NCI-H2081 treated with DMSO at 0.1 percent for 48 hours (cell line): ENCODE measurements at places on chromosomes 6 and 20.

GRCh38 chr6:39102821-39103136 lies 12.2 kb downstream of the SAYSD1 start:
- DNase-seq: no peak

DNA sequence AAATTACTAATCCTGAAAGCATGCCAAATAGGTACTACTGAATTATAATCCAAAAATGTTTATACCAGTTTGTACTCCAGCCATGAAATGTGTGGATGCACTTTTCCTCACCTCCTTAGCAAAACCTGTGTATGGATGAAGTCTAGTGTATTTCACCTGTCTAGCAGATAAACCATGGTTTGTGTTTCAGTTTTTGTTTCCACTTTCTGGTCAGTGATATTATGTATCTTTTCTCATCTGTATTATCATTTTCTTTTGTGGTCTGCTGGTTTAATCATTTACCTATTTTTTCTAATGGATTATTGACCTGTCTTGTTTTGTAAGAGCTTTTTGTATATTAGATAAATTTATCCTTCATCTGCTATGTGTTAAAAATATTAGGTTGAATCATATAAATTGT lies 41.0 kb upstream of the TMEM217 start:
- DNase-seq: no peak

- no peak for DNase-seq
Measured at GRCh38 chr6:15547400-15547799, 115.4 kb downstream of the DTNBP1 start.

GRCh38 chr6:28711788-28712341 lies 186.2 kb downstream of the GPX5 start:
- no peak for DNase-seq

DNA sequence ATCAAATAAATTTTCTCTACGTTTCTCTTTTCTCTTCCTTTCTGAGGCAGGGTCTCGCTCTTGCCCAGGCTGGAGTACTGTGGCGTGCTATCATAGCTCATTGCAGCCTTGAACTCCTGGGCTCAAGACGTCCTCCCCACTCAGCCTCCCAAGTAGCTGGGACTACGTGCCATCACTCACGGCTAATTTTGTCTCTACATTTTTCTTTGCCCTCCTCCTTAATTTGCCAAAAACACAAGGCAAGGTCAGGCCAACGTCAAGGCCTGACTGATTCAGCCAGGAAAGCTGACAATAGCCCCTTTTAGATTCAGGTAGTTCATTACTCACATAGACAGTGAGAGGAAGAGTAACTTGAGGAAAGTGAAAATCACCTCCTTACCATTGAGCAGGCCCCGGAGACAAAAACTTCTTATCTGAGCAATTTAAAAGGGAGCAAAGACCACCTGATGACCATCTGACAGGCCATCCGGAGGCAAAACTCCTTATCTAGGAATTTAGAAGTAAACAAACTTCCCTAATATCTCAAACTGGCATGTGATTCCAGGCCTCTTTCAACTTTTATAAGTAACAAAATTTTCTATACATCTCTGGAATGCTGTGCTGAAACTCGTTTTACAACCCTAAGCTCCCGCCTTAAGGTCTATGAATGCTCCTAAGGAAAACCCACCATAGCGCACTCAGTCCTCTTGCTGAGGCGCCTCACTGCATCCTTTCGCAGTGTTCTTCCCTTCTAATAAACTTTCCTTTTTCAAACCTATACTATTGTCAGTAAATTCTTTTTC lies 42.1 kb upstream of the SRPK1 start:
- DNase-seq: no peak

GRCh38 chr20:25081065-25081729 lies 744 bp downstream of the VSX1 start:
- DNase-seq: no peak

GRCh38 chr20:22890594-22891300 lies 144.4 kb upstream of the SSTR4 start:
- DNase-seq: no peak

- DNase-seq: no peak
Measured at GRCh38 chr6:30767158-30767943, 23.0 kb upstream of the IER3 start.

GRCh38 chr6:6696867-6697531 lies 108.5 kb downstream of the LY86 start:
- DNase-seq: peak; percentile 11

DNA sequence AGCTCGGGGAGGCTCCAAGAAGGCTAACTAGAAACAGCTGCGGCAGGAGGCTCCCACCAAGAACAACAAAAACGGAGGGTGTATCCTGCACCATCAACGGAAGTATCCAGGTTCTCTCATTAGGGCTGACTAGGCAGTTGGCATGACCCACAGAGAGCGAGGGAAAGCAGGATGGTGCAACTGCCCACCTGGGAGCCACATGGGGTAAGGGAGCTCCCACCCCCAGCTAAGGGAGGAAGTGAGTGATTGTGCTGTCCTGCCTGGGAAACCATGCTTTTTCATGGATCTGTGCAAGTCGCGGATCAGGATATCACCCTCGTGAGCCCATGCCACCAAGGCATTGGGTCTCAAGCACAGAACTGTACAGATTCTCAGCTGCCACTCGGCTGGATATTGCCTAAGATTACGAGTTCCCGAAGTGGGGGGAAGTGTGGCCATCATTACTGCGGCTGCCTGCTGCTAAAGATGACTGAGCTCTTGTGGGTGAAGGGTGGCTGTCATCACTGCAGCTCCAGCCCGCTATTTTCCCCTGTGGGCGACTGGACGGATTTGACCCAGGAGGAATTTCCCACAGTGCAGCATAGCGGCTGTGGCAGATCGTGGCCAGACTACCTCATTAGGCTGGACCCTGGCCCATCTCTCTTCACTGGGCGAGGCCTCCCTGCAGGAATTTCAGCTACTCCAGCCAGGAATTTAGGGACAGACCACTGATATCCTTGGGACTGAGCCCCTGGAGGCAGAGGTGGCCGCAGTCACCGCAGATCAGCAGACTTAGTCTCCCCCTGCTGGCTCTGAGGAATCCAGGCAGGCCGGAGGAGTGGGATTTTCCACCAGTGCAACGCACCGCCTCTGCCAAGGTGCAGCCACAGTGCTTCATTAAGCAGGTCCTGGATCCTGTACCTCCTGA lies 515.7 kb downstream of the FRK start:
- DNase-seq: no peak

DNA sequence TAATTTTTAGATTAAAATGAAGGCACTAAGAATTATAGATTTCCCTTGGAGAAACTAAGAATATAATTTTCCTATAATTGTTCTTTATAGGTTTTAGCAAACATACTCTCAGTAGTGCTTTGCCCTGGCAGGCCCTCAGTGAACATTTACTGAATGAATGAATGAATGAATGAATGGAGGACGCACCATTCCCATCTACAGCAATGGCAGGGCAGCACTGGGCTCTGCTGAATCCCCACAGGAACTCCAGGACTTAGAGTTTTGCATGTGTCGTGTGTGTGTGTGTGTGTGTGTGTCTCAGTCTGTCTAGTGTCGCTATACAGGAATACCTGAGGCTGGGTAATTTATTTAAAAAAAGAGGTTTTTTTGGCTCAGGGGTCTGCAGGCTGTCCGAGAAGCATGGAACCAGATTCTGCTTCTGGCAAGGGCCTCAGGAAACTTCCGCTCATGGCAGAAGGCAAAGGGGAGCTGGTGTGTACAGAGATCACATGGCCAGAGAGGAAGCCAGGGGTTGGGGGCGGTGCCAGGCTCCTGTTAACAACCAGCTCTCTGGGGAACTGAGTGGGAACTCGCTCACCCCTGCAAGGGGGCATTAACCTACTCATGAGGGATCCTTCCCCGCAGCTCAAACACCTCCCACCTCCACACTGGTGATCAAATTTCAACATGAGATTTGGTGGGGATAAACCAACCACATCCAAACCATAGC lies 20.1 kb downstream of the RNASET2 start:
- no peak for DNase-seq

DNA sequence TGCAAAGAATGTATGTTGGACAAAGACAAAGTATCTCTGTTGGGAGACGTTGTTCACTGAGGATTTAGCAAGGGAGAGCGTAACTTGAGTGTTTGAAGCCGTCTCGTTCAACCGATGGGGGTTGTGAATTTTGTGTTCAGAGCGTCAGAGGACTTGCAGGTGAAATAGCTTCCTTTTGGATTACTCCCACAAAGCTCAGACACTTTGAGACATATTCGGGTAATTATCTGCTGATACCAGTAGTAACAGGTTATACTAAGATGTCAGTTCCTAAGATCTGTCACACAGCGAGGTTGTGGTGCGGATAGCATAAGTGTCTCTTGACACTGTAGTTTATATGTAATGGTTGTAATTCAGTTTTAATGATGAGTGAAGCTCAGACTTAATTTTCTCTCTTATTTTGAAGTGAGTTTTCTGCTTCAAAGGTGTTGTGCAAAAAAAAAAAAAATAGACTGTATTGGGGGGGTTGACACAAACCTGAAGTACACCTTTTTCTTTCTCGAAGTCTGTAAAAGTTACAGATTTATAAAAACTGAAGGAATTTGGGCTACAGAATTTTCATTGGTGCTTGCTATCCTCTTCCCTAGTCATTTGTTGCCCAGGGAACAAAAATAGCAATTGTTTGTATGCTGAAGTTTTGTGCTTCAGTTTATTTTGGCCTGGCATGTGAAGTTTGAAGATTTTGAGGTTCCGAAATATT lies 1.7 kb downstream of the ASXL1 start:
- DNase-seq: no peak

GRCh38 chr20:44719841-44720240 lies 4.7 kb downstream of the CCN5 start:
- no peak for DNase-seq

DNA sequence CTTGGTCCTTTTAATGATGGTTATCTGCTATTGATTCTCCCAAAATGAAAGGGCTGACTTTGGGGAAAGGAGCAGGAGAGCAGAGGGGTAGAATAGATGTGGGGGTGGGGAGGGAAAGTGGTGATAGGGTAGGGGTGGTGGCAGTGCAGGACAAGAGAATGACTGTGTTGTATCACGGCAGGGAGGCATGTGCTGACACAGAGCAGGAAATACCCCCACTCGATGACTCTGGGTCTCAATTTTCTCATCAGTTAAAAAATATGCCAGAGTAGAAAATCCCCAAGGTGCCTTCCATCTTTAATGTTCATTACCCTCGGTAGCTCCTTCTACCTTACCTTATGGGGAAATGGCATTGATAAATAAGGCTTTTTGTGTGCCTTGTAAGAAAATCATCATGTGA lies 79.0 kb upstream of the ATXN1 start:
- DNase-seq: no peak

DNA sequence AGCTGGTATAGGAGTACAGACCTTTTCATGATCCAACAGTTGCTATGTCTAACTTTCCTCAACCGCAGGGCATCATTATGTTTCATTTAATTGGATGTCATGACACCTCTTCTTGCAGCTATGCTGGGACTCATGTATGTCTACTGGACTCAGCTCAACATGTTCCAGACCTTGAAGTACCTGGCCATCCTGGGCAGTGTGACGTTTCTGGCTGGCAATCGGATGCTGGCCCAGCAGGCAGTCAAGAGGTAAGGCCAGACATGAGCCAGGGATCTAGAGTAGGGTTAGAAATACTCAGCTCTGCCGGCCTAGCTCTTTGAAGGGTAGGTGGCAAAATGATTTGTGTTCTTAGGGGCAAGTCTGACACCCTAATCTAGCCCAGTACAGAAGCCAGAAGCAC lies 25.2 kb downstream of the GHRH start:
- DNase-seq: no peak

- DNase-seq: no peak
Measured at GRCh38 chr6:112343390-112343789, 3.7 kb upstream of the RFPL4B start.

GRCh38 chr6:74892091-74892490 lies 313.8 kb downstream of the COL12A1 start:
- DNase-seq: no peak

DNA sequence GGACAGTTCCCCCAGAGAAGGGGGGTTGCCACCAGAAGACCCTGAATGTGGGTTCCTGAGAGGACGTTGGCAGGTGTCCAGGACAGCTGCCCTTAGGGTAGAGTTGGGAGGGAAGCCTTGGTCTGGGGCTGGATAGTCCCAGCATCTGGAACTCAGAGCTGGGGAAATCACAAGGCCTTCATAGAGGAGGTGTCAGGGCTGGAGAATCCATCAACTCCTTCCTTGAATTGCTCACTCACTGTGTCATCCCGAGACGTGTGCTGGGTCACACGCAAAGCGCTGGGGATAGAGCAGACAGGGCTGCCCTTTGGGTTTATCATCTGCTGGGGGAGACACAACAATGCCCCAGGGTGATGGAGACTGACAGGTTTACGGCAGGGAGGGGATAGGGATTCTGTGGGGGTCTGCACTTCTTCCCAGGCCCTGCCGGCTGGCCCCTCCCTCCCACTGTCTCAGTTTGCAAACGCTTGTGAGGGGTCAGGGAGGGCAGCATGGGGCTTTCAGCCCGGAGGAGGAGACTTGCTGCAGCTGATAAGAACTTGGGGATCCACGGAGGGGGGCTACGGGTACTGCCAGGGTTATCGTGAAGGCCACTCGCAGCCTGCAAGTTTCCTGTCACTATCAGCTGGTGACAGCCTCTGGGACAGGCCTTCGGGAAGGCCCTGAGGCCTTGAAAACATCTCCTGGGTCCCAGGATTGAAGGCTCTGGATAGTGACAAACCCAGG lies 18.6 kb downstream of the RBM38 start:
- DNase-seq: no peak

DNA sequence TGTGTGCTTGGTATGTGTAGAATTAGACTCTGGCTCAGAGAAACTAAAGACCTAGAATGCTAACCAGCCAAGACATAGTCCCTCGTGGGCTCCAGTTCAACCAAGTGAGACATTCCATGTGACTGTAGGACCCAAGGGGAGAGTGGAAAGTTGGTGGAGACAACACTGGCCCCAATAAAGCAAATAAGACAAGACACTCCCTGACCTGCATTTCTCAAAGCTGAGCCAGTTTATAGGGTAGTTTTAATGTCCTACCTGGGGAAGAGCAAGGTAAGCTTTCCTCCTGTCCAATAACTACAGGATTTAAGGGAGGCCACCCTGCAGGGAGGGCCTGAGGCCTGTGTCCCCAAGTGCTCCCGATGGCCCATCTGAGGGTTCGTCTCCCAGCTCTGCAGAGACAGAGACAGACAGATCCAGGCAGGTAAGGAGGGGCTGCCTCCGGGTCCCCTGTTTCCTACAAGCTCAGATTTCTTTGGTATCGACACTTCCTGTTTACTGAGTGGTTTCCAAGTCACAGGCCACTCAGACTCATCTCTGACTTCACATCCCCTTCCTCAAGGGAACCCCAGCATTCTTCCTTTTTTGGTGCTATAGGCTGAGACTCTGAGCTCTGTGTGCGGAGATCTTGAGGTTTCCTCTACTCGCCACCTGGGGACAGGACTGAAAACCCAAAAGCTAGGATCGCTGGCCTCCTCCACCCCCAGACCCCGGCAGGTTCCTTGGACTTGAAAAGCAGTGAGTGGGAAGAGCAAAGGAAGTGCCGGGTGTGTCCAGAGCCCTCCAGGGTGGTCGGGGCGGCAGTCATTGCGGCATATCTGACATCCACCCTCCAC lies 92.4 kb downstream of the PRND start:
- no peak for DNase-seq

GRCh38 chr6:52664991-52665686 lies 5.8 kb upstream of the TMEM14A start:
- DNase-seq: no peak

DNA sequence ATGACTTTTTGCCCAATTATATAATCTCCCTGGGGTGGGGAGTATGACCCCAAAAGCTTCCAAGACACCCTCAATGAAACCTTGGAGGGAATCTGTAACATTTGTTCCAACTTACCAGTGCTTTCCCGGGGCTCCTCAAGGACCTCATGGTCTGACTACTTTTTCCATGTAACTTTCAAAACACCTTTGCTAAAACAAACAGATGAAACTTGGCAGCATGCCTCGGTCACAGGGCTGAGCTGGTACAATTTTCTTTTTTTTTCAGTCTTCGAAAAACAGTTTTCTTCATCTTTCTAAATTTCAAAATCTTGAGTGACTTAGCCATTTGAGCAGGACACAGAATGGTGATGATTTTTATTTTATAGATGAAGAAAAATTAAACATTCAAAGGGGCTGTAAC lies 241.2 kb downstream of the BMP7 start:
- DNase-seq: no peak
